ENCODE measurements at places on chromosomes 11 and 22.

GRCh38 chr22:50045211-50046018 lies 12.7 kb downstream of the TTLL8 start:
- no peak for DNase-seq

- no peak for DNase-seq
These were observed 30.9 kb downstream of the MIF start for GRCh38 chr22:23925020-23925606.

GRCh38 chr11:130344841-130345240 lies 30.1 kb upstream of the ZBTB44 start:
- DNase-seq: no peak

DNA sequence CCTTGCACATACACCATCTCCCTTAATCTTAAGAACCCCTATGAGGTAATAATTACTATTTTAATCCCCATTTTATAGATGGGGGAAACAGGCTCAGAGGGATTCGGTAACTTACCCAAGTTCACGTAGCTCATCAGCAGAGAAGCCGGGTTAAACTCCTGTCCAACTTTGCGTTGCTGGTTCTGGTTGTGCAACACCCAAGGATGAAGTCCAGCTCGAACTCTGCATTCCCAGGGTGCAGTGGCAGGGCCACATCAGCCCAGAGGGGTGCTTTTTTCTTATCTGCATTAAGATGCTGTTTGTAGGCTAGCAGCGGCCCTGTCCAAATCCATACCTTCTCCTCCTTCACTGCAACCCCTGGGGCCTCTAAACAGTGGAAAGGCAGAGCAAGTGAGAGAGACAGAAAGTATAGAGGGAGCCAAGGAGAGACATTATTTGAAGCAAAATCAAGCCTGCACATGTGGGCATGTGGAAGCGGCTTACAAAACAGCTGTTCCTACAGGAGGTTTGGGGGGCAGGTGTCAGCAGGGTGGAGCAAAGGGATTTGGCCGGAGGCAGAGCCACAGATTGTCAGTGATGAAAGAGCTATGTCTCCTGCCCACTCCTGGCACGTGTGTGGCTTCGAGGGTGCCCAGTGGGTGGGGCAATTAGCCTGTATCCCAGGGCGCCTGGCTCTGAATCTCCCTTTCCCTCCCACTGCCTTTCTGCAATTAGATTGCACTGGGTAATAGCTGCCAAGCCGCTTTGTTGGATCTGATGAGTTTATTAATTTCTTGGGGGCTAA lies 129.5 kb upstream of the TBCEL start:
- DNase-seq: no peak

GRCh38 chr11:559712-560304 lies 730 bp downstream of the LMNTD2 start:
- DNase-seq: no peak

- no peak for DNase-seq
These were observed 27.2 kb downstream of the SIK2 start for GRCh38 chr11:111629499-111629898.

- DNase-seq: peak; percentile 57
These were observed 83.6 kb downstream of the BCR start for GRCh38 chr22:23263651-23264555.

- DNase-seq: no peak
These were observed 304.9 kb upstream of the PLET1 start for GRCh38 chr11:112565551-112565950.

GRCh38 chr22:39900306-39901227 lies at the start of gene GRAP2:
Gene GRAP2, plus strand, starts transcription at chr22:39901084. Its CDS starts 46,023 bp downstream, at chr22:39947107.
- peak; percentile 45 for DNase-seq

DNA sequence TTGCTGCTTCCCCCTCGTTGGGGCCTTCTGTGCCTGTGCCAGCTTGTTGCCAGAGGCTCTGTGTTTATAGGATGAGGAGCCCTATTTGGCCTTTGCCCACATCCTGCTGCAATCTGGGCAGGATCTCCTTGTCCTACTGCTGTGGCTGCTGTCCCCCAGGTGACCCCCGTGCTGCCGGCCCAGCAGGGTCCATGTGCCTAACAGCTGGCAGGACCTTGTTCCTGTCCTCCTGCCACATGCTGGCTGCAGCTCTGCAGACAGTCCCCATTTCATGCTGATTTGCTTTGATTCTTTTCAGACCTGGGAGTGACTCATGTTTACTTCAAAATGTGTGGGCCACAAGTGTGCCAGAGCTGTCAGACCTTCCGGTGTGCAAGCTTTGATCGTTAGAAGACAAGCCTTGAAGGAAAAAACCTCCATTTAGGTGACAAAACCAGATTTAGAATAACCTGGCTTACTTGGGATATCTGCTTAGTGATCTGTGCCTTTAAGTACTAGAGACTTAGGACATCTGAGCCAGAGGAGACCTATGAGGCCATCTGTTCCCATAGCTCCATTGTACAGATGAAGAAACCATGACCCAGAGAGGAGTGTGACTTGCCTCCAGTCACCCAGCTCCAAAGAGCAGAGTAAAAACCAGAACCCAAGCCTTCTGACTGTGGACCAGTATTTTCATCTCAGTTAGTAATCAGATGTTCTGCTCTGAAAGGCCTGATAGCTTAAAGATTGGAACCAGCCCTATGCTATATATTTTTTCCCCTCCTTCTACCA lies 11.1 kb downstream of the NAV2 start:
- no peak for DNase-seq

DNA sequence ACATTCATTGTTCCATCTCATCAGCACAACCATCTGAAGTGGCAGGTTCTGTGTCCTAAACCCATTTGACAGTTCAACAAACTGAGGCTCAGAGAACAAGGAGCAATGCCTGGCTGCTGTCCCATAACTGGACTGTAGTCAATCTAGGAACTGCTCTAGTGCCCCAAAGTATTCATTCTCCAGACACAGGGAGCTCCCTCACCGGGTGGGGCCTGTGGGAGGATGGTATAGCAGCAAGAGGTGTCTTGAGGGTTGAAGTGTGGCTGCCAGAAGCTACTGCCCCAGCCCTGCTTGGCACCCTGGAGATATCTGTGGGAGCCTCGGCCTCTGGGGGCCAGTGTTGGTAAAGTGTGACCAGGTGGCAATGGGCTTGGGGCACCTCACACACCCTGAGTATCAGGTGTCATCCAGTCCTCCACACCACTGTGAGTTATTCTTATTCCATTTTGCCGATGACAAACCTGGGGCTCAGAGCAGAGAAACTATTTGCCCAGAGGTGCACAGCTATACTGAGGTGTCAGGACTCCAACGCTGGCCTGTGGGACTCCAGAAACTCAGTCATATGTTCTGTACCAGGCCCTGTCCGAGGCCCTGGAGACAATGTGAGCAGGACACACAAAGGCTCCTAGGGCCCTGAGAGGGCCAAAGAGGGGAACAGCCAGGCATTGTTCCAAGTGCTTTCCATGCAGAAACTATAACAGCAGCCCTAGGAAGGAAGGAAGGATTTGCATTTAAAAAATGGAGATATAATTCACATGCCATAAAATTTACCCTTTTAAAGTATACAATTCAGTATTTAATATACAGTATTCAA lies 46.0 kb upstream of the KLHL35 start:
- DNase-seq: no peak

DNA sequence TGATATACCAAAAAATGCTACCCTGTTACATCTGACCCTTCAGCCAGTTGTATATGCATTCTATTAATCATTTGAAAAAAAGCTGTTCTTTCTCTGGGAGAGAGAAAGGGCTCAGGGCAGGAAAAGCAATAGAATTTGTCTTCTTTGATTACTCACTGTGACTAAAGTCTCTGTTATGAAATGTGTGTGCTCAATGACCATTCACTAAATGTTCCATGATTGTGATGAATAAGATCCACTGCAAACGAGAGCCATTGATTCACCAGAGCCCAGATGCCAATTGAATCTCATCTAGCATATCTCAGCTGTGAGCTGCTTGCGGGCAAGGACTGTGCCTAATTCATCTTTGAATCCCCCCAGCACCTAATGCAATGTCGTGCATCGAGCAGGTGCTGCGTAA lies 184.3 kb downstream of the OPCML start:
- no peak for DNase-seq

DNA sequence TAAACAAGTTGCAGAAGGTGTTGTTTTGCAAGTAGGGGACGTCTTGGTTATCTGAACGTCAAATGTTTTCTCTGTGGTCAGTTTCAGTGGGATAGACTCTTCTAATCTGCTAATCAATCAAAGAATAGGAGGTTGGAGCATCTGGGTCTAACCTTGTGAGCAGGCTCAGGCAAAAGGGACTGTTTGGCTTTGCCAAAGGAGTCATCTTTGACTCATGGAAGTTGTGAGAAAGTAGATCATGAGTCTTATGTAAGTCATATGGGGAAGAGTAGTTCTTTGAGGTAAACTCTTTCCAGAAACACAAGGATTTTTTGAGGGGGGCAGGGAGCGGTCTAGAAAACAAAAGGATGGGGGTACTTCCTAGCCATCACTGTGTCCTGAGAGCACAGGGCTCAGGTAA lies 27.1 kb upstream of the TOP3B start:
- no peak for DNase-seq

- no peak for DNase-seq
These were observed 61.7 kb downstream of the LARGE2 start for GRCh38 chr11:45984192-45984591.

DNA sequence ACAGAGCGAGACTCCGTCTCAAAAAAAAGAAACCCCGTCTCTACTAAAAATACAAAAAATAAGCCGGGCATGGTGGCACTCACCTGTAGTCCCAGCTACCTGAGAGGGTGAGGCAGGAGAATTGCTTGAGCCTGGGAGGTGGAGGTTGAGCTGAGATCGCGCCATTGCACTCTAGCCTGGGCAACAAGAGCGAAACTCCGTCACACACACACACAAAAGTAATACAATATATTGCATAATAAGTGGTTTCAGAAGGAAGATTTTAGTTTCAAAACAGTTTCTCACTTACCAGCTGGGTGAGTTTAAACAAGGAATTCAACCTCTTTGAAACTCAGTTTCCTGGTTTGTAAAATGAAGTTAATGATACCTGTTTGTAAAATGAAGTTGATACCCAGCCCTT lies 32.7 kb upstream of the HTR3A start:
- DNase-seq: no peak

GRCh38 chr11:36741515-36741914 lies 143.5 kb upstream of the RAG2 start:
- no peak for DNase-seq

- no peak for DNase-seq
These were observed 1.2 kb downstream of the SEC14L3 start for GRCh38 chr22:30470655-30471054.

- DNase-seq: no peak
These were observed 19.9 kb downstream of the MADD start for GRCh38 chr11:47289856-47290255.

GRCh38 chr11:65112546-65113360 lies 1.1 kb downstream of the TM7SF2 start:
- DNase-seq: peak; percentile 48

GRCh38 chr11:11948242-11948947 lies 60.0 kb downstream of the DKK3 start:
- no peak for DNase-seq

- DNase-seq: no peak
These were observed 10.3 kb downstream of the LDLRAD3 start for GRCh38 chr11:35954205-35954604.

- no peak for DNase-seq
These were observed 2.4 kb downstream of the TRIM44 start for GRCh38 chr11:35664977-35665441.

DNA sequence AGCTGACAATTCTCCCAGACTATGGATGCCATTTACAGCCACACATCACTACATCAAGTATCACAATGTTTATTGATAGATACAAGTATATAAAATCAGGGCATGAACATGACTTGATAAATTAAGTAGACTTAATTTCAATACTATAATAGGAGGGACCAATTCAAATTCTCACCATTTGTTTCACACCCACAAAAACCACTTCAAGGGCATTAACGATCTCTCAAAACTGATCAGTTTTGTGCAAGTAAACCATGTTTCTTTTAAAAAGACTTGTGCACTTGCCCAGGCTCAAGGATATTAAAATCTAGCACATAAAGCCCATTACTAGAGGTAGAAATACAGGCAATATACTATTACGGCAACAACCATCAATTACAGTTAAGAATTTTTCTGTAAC lies 11.7 kb downstream of the EIF4G2 start:
- DNase-seq: no peak

DNA sequence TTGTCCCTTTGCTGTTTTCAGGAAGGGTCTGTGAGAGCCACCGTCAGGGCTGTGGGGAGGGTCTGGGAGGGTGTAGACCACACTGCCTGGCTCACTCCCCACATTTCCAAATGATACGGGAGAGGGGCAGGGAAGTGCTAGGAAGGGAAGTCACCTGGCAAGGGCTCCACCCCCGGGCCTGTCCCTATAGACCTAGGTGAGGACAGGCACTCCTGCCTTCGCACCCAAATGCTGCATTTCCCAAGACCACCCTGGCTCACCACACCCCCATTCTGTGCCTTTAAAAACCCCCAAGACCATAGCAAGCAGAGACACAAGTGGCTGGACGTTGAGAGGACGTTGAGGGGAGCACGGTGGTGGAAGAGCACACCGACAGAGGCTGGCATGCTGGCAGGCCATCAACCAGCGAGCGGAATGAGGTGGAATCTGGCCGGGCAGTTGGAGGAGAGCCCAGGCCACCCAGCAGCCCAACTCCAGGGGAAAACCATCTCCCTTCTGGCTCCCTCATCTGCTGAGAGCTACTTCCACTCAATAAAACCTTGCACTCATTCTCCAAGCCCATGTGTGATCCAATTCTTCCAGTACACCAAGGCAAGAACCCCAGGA lies 45.7 kb downstream of the GNB1L start:
- DNase-seq: no peak

- peak; percentile 25 for DNase-seq
These were observed 3.8 kb downstream of the RSPH14 start for GRCh38 chr22:23137905-23138561.

- no peak for DNase-seq
These were observed 50.0 kb downstream of the C11orf58 start for GRCh38 chr11:16788141-16789062.

DNA sequence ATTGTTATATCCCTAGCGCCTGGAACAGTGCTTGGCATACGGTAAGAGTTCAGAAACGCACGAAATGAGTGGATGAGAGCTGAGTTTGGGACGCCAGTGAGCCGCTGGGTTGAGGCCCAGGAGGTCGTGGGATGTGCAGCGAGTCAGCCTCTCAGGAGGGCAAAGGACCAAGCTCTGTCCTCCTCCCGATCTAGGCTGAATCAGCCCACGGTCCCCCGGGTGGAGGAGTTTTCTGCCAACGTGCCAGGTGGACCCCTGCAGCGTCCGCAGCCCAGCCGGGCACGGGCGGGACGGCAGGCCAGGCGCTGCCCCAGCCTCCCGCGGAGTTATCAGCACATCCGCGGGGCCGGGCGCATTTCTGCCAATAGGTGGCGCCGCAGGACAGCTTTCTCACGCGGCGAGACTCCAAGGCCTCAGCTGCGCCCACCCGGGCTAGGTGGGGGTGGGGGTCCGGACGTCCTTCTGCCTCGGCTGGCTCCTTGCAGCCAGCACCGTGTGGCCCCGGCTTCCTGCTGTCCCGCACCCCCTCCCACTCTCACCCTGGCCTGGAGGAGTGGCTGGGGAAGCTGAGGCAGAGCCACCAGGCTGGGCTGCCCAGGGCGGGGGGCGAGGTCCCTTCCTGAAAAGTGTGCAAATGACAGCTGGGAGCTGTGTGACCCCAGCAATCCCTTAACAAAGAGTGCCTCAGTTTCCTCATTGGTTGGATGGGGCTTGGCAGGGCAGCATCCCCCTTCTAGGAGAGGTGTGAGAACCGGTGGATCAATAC lies 2.2 kb upstream of the RPS19BP1 start:
- DNase-seq: peak; percentile 35

GRCh38 chr11:126080161-126080941 lies 17.7 kb upstream of the CDON start:
- DNase-seq: no peak

- no peak for DNase-seq
These were observed 79.0 kb downstream of the MICAL3 start for GRCh38 chr22:17945156-17945887.

All from stimulated activated CD8-positive, alpha-beta memory T cell treated with anti-CD3 and anti-CD28 coated beads, Interleukin-4, amount 100 ng/mL, for 4 hours (primary cell).